Activated CD8-positive, alpha-beta T cell treated with anti-CD3 and anti-CD28 coated beads, Interleukin-2, amount 10 ng/mL, durations not matched to agents 7 days and 5 days (primary cell): ENCODE measurements at places on chromosomes 6 and 20.

- no peaks in the 10 kb centered on the region for H3K4me1 ChIP-seq
- no peaks in the 10 kb centered on the region for H3K36me3 ChIP-seq
- H3K27me3 ChIP-seq: no peaks in the 10 kb centered on the region
- H3K27ac ChIP-seq: no peak overlapping the region
- DNase-seq: no peak
Observed at GRCh38 chr6:74362391-74362790, 666.4 kb downstream of the CD109 start.

DNA sequence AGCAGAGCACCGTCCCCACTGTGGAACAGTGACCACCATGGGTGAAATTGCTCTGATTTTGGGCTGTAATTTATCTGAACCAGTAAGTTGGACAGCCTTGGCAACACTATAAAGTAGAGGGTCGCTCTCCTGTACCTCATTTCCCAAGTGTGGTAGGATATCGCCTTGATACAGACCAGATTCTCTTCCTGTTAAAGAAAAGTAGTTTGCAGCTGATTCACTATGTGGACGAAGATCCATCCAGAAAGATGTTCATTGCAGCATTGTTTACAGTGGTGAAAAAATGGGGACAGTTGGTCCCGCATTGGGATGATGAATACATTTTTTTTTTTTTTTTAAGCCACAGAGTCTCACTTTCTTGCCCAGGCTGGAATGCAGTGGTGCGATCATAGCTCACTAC, 74.3 kb downstream of the SLX4IP start:
- no peaks in the 10 kb centered on the region for H3K36me3 ChIP-seq
- H3K27me3 ChIP-seq: no peaks in the 10 kb centered on the region
- H3K4me1 ChIP-seq: peaks cover 35% of the 10 kb centered on the region
- H3K4me3 ChIP-seq: no peak overlapping the region
- no peak overlapping the region for H3K27ac ChIP-seq

- H3K4me3 ChIP-seq: no peak overlapping the region
- no peaks in the 10 kb centered on the region for H3K4me1 ChIP-seq
- H3K27me3 ChIP-seq: peaks cover 9% of the 10 kb centered on the region
- DNase-seq: no peak
- H3K36me3 ChIP-seq: peaks cover 2% of the 10 kb centered on the region
- no peak overlapping the region for H3K27ac ChIP-seq
Observed at GRCh38 chr6:46233129-46233528, 62.3 kb upstream of the ENPP5 start.

DNA sequence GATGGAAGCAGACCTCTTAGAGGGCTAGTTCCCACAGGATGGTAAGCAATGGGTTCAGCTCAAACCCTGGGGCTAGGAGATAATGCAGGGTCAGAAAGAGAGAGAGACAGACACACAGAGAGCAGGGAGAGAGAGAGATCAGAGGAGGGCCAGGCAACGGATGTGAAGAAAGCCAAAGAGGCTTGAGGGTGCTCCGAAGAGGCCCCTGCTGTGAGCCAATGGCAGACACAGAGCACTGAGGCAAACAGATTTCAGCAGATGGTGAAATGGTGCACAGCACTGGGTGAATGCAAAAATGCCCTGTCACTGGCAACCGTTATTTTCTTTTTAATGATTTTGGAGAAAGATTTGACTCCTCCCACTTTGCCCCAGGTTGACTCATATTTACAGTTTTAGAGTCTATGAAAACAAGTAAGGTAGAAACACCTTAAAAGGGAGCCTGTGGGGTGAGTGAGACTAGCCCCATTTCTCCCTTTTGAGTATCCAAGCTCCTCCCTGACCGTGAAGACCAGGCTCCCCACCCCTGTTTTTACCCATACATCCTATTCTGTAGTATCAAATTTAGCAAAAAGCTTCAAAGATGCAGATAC, 840 bp downstream of the DEFB132 start:
- peak; percentile 18 for DNase-seq
- H3K27ac ChIP-seq: peak overlapping the region; percentile 18
- H3K4me3 ChIP-seq: no peak overlapping the region
- H3K4me1 ChIP-seq: peaks cover 10% of the 10 kb centered on the region
- H3K36me3 ChIP-seq: no peaks in the 10 kb centered on the region
- H3K27me3 ChIP-seq: peaks cover 8% of the 10 kb centered on the region

DNA sequence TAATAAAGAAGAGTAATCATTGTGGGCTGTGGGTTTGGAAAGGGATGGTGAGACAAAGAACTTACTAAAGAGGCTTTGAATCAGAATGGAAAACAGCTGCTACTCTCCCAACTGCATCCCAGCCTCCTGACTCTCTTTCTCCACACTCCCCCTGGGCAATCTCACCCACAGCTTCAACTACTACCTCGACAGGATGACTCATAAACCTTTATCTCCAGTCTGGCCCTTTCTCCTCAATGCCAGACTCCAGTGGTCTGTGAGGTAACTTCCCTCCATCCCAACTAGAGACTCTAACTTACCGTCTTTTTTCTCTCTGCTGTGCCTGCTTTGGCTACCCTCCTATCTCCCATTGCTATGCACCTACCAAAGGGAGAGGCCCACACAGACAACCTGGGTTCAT, 135.3 kb upstream of the RREB1 start:
- H3K36me3 ChIP-seq: no peaks in the 10 kb centered on the region
- no peak overlapping the region for H3K4me3 ChIP-seq
- no peak for DNase-seq

DNA sequence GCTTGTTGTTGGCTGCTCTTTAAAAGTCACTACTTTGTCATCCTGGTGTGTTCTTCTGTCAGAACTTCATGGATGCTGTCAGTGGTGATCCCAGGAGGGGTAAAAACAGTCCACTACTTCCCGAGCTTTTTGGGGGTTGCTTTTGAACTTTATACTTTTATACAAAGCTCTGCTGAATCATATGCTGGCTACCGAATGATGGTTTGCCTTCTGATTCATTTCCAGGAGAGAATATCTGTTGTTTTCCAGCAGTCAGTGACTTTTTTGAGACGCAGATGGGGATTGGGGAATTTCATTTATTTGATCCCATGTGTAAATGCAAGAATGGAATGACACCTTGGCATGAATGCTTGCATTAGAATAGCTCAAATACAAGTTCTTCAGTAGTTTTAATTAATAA, 32.7 kb upstream of the COL10A1 start:
- H3K27me3 ChIP-seq: no peaks in the 10 kb centered on the region
- no peak overlapping the region for H3K4me3 ChIP-seq
- no peaks in the 10 kb centered on the region for H3K4me1 ChIP-seq

- no peaks in the 10 kb centered on the region for H3K36me3 ChIP-seq
- no peaks in the 10 kb centered on the region for H3K4me1 ChIP-seq
- H3K4me3 ChIP-seq: no peak overlapping the region
- no peak overlapping the region for H3K27ac ChIP-seq
- H3K27me3 ChIP-seq: no peaks in the 10 kb centered on the region
- no peak for DNase-seq
Observed at GRCh38 chr6:38501931-38502330, 137.8 kb downstream of the BTBD9 start.

- H3K4me3 ChIP-seq: no peak overlapping the region
- H3K27ac ChIP-seq: no peak overlapping the region
- peaks cover 2% of the 10 kb centered on the region for H3K27me3 ChIP-seq
- no peaks in the 10 kb centered on the region for H3K4me1 ChIP-seq
- no peaks in the 10 kb centered on the region for H3K36me3 ChIP-seq
Observed at GRCh38 chr6:37679539-37680476, 17.9 kb downstream of the MDGA1 start.

DNA sequence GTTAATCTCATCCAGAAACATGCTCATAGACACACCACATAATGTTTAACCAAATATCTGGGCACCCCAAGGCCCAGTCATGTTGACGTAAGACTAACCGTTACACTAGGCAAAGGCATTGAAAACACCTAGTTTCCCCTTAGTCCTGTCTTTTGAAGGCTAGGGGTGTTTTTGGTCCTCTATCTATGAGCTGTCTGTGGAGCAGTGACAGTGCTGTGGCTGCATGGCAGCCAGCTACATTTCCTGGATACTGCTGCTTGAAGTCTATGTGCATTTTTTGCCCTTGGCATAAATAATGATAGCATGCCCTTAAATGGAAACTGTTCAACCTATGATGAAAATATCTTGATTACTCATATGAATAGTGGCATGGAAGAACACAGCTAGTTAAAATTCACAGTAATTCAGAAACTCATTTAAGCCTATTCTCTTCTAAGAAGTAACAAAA, 18.6 kb downstream of the FARS2 start:
- H3K4me3 ChIP-seq: no peak overlapping the region
- no peaks in the 10 kb centered on the region for H3K27me3 ChIP-seq
- H3K4me1 ChIP-seq: peaks cover 19% of the 10 kb centered on the region
- no peak for DNase-seq

DNA sequence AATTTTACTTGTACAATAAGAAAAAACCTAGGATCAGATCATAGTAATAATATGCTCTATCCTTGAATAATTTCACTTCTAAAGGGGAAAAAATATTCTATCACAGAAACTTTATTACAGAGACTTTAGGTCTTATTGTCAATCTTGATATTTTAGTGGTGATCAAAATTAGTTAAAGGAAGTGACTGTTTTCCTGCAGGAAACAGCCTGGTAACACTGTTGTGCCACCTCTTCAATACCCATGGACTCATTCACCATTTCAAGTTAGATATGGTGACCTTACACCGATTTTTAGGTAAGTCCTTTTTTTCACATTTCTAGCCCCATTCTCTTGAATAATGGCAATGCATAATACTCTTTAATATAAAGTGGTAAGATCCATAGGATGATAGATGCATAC, 99.2 kb downstream of the MTFR2 start:
- no peaks in the 10 kb centered on the region for H3K4me1 ChIP-seq
- H3K36me3 ChIP-seq: no peaks in the 10 kb centered on the region
- no peaks in the 10 kb centered on the region for H3K27me3 ChIP-seq
- no peak for DNase-seq
- no peak overlapping the region for H3K4me3 ChIP-seq

DNA sequence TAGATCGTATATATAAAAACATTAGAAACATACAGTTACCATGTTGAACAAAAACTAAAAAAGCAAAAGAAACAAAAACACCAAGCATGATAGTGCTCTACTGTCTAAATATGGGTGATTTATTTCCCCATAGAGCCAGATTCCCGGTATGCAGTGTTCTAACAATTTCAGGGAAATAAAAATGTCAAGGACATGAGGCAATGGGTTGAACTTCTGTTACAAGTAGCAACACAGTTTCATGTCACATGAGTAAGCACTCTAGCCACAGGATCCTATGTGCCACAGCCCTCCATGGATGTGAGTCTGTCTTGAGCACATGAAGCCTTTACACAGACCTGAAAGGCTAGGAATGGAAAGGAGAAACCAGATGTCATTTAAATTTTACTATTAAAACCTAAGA, 96.0 kb downstream of the MAP3K5 start:
- no peak for DNase-seq
- no peak overlapping the region for H3K27ac ChIP-seq
- H3K27me3 ChIP-seq: no peaks in the 10 kb centered on the region
- peaks cover 9% of the 10 kb centered on the region for H3K4me1 ChIP-seq
- H3K4me3 ChIP-seq: no peak overlapping the region
- peaks cover 18% of the 10 kb centered on the region for H3K36me3 ChIP-seq

DNA sequence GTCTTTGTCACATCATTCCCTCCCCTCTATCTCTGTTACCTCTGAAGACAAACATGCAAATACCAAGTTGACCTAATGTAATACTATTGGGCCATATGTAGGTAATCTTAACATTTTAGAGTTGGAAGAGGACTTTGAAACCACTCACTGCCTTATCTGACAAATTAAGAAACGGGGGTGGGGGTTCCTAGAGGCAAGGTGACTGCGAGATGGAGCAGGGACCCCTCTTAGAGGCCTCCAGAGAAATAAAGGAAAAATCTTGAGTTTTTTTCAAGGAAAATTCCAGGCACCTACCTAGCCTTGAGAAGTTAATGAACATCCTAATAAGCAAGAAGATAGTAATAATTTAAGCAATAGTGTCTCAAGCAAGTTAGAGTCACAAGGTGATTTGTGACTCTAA, 270.8 kb downstream of the CD83 start:
- no peaks in the 10 kb centered on the region for H3K36me3 ChIP-seq
- H3K27ac ChIP-seq: no peak overlapping the region
- no peak for DNase-seq
- H3K4me3 ChIP-seq: no peak overlapping the region
- peaks cover 19% of the 10 kb centered on the region for H3K4me1 ChIP-seq

GRCh38 chr6:121867095-121867494, 431.6 kb downstream of the GJA1 start:
- H3K27ac ChIP-seq: no peak overlapping the region
- no peak for DNase-seq
- H3K36me3 ChIP-seq: no peaks in the 10 kb centered on the region
- no peak overlapping the region for H3K4me3 ChIP-seq

DNA sequence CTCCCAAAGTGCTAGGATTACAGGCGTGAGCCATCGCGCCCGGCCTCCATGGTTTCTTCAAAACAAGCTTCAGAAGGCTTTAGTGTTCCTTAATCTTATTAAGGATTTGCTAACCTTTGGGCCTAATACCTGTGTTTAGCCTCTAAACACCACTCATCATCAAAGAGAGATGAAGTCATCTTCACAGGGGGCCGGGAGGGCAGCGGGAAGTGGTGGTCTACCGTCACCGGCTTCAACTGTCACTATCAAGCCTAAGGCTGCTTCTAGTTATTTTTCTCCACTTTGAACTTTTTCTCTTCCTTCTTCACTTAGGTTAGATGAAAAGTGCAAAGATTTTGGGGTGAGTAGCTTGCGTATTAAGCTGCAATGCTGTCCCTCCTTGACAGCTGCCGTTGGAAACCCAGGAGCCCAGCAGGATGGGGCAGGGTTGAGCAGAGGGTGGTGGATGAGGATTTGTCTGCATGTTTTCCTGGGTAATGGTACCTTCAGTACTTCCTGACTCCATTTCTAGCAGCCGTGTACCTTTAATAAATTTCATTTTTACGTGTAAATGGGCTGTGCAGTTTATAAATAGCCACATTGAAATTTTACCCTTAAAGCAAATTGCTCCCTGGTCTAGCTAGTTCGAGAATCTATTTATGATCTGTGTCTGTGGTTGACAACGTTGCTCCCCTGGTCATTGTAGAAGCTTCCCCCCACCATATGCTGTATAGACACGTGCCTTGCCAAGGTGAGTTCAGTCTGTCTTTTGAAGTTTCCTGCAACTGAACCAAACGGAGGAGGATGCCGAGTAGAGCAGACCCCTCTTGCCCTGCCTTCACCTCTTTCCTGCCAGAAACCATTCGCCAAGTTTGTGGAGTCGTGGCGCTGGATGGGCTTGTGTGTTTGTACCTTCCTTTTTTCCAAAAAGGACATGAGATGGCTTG, 64.8 kb downstream of the SYNJ2 start:
- peak; percentile 56 for DNase-seq
- H3K4me1 ChIP-seq: peaks cover 32% of the 10 kb centered on the region
- peaks cover 28% of the 10 kb centered on the region for H3K36me3 ChIP-seq
- no peaks in the 10 kb centered on the region for H3K27me3 ChIP-seq
- H3K27ac ChIP-seq: peak overlapping the region; percentile 82

DNA sequence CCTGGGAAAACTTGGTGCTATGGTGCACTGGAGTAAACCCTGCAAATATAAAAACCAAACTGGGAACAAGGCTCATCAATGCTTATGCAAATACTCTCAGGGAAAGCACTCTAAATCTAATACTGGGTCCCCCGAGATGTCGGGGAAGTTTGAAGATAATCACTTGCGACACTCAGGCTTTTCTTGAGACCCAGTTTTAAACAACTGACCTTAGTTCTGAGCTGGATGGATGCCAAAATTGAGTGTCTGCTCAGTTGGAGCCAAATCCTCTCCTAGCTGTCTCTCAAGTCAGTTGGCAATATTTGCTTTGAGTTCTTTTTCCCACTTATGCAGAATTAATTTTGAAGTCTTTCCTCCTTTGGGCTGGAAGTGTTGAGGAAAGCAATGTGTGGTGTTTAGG, 75.5 kb upstream of the CD2AP start:
- no peak overlapping the region for H3K4me3 ChIP-seq
- DNase-seq: no peak
- H3K36me3 ChIP-seq: no peaks in the 10 kb centered on the region
- H3K27me3 ChIP-seq: peaks cover 6% of the 10 kb centered on the region
